Stimulated activated CD4-positive, alpha-beta T cell treated with anti-CD3 and anti-CD28 coated beads, Interleukin-15, amount 100 ng/mL, for 48 hours (primary cell): ENCODE measurements at places on chromosomes 7 and 10.

GRCh38 chr7:106049139-106049752 lies 62.9 kb downstream of the SYPL1 start:
- no peak for DNase-seq

GRCh38 chr7:31338706-31339105 lies 1.8 kb downstream of the NEUROD6 start:
- no peak for DNase-seq

DNA sequence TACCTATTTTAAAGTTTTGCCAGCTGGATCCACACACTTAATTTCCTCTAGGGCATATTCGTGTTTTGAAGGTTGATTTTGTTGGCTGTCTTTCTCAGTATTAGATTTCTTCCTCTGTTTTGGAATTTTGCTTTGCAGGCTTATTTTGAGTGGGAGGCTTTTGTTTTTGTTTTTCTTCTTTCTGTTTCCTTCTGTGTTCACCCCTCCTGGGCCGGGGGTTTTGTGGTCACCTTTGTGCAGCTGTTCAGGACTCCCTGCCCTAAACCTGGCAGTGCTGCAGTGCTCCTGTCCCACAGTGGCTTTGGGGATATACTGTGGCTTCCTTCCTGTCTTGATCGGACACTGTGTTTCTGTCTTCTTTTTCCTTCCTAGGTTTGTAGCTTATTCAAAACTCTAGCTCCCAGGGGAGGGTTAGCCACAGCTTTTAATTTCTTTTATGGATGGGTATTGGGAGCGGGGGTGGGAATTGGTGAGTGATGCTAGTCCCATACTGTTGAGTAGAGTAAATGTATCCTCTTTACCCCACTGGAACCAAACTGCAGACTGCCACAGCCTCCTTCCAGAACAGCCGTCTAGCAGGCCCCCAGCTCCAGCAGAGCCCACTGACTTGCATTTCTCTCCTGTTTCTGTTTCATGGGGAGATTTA lies 228.7 kb upstream of the FZD8 start:
- no peak for DNase-seq

DNA sequence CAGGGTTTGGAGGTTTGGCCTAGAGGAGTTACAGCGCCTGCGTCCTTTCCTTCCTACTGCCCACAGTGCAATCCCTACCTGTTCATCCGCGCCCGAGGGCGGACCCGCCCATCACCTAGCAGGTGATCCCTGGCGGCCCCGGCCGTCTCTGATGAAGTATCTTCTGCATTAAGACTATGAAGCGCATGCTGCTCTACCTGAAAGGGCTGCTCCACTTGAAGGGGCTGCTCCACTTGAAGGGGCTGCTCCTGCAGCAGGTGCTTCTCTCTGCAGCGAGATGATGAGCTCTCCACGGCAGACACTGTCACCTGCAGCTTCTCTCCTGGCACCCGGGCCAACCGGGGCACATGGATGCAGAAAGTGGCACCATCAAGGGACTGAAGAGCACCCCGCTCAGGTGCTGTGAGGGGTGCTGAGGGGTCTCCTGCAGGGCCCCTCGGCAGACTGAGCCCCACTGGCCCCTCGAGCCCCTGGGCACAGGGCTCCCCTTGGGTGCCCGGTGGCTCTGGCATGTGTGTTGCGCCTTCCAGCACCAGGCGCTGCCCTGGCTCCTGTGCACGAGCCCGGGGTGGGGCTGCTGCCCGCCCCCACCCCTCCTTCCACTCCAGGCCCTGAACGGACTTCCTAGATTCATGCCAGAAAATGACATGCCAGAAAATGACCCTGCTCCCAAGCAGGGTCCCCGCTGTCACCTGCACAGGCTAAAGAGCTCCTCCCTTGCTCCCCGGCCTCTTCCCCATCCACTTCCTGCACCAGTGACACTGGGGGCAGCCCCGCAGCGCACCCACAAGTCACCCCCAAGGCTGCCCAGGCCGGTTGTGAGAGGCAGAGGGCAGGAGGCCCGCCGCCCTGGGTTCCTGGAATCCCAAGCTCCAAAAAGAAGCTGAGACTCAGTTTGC lies 29.4 kb downstream of the WDR86 start:
- DNase-seq, result no peak

- DNase-seq, result no peak
These were observed 184.5 kb upstream of the NFE2L3 start for GRCh38 chr7:25967278-25968204.

DNA sequence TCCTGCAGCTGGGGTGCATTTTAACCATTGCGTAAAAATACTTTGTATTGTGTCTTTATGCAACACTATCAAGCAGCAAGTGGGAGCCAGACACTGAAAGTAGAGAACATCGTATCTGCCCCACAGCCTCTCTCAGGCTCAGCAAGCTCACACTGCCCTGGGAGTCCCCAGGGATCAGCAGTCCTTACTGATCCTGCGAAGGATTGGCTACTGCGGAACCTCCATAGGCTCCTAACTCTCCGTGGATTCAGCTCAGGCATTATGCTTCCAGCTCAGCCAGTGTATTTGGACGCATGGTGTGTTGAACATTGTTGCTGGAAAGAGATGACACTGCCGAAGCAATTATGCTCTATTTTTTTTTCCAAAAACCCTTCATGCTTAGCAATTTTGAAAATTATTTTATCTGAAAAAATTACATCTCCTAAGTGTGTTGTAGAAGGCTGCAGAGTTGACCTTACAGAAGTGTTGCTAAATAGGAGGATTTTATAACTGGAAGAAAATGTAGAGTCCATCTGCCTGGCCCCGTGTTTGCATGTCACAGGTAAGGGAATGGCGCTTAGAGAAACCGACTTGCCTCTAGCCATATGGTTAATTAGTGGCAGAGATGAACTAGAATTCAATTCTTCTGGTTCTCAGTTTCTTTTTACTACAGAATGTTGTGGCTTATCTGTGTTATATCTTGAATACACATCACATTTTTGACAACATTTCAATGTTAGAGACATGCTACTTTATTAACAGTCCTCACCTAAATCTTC lies 276.4 kb upstream of the COBL start:
- DNase-seq, result no peak

DNA sequence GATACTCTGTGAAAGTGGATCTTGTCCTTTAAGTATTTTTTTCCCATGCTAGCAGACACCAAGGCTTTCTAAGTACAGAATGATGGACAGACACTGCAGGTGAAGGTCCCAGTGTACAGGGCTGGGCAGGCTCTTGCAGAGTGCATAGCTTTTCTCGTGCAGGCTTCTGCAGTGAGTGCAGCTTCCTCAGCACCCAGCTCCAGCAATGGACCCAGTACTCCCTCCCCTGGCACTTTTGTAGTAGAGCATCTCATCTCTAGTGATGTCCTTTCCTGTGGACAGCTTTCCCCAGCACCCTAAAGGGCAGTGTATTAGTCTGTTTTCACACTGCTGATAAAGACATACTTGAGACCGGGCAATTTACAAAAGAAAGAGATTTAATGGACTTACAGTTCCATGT lies 104.3 kb downstream of the CUL2 start:
- no peak for DNase-seq

DNA sequence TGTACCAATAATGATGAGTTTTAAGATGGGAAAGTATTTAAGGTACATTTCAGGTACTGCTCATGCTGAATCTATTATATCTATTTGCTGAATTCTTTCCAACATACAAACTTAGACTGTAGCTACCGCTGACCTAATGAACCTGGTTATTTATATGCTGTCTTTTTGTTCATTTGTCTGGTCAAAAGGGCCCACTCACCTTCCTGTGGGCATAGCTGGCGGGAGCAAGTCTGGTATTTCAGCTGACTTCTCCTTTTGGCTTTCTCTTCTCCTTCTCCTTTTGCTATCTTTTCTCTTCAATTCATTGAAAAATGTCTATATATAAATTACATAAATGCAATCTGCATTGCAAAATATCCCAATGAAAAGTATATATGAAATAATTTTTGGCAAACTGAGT lies 9.5 kb downstream of the PLXDC2 start:
- DNase-seq, result no peak

DNA sequence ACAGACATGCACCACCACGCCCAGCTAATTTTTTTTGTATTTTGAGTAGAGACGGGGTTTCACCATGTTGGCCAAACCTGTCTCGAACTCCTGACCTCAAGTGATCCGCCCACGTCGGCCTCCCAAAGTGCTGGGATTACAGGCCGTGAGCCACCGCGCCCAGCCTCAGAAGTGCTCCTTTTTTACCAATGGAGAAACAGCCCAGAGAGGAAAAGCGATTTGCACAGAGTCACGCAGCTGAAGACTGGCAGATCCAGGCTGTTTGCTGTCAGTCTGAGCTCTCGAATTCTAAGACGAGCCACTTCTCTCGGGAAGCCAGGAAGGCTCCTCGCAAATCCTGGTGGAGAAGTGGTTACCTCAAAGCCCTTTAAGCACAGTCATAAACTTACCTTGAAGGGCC lies 57.4 kb upstream of the SDK1 start:
- DNase-seq, result no peak

GRCh38 chr10:59678884-59679301 lies 30.8 kb downstream of the SLC16A9 start:
- DNase-seq, result no peak

DNA sequence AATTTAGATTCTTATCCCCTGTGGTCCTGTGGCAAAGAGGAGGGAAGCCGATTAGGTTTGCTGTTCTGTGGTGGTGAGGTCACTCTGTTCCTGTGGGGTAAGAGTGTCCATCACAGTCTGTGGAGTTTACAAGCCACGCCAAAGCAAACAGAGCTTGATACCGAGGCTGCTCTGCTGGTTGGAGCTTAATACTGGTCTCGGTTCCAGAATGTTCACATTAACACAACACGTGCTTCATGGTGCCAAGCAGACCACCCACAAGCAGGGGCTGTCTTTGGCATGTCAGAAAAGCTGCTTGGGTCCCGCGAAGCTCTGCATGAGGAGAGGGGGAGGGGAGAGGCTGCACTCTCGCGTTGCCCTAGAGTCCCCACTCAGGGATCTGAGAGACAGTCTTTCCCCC lies 47.5 kb downstream of the DNAJB6 start:
- DNase-seq, result no peak

- no peak for DNase-seq
These were observed 99.1 kb downstream of the ZNF365 start for GRCh38 chr10:62473241-62473640.

- DNase-seq, result no peak
These were observed 170.5 kb downstream of the TNS3 start for GRCh38 chr7:47411281-47411869.

- DNase-seq, result no peak
These were observed 170.2 kb downstream of the SKAP2 start for GRCh38 chr7:26694141-26694540.

DNA sequence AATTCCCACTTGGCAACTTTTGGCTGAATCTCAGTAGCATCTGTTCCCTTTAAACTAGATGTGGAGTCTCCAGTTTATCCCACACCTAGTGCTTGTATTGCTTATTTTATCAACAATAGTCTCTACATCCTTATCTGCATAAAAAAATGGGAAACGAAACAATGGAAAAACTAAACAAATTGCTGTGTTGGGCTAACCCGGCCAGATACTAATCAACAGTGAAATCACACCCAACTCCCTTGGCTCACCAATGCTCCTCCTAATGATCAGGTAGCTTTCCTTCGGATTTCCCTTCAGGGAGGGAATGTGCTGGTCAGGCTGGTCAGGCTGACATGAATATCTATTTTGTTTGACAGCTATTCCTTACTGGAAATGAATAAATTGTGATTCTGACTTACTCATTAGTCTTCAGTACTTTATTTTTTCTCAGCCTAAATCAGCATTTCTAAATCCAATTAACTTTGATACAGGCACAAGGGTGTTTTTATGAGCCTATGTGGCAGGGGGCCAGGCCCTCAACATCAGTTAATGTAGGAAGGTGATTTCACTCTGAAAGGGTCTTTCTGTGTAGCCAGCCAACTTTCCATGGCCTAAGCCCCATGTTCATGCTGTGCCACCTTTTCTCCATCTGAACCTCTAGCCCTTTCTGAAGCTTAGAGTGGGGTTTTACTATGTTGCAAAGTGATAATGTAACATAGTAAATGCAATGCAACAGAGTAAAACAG lies 170.5 kb upstream of the NPSR1 start:
- DNase-seq, result no peak

- no peak for DNase-seq
These were observed 46.6 kb upstream of the KLF6 start for GRCh38 chr10:3831608-3832007.

GRCh38 chr10:105974803-105975456 lies 1189.6 kb downstream of the SORCS1 start:
- DNase-seq, result no peak

- DNase-seq, result no peak
These were observed 84.8 kb upstream of the LRGUK start for GRCh38 chr7:134042307-134042706.

- no peak for DNase-seq
These were observed 10.3 kb downstream of the ITPRIP start for GRCh38 chr10:104327745-104328645.

DNA sequence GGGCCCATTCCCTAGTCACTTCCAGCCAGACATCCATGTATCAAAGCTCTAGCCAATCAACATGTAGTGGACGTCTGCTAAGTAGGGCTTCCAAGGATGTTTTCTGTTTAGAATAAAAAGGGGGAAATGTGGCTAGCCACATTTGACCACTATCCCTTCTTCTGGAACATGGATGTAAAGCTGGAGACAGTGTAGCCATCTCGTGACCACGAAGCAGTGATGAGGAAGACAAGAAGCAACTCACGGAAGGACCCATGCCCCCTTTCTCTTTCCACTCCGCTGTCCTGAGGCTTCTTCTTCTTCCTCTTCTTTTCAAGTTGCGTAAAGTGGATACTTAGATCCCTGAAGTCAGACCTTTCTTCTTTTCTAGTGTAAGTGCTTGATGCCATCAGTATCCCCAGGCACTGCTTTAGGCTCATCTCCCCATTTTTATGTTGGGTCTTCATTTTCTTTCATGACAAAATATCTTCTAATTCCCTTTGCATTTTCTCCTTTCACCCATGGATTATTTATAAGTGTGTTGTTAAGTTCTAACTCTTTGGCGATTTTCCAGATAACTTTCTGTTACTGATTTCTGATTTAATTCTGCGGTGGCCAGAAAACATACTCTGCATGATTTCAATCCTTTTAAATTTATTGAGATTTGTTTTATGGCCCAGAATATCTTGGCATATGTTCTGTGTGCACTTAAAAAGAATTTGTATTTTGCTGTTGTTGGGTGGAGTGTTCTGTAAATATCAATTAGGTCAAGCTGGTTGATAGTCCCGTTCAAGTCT lies 594.5 kb downstream of the SDK1 start:
- no peak for DNase-seq

GRCh38 chr10:89241486-89242344 lies 9.9 kb downstream of the LIPA start:
- DNase-seq, result no peak

GRCh38 chr7:44678471-44679179 lies 70.0 kb upstream of the ZMIZ2 start:
- no peak for DNase-seq

DNA sequence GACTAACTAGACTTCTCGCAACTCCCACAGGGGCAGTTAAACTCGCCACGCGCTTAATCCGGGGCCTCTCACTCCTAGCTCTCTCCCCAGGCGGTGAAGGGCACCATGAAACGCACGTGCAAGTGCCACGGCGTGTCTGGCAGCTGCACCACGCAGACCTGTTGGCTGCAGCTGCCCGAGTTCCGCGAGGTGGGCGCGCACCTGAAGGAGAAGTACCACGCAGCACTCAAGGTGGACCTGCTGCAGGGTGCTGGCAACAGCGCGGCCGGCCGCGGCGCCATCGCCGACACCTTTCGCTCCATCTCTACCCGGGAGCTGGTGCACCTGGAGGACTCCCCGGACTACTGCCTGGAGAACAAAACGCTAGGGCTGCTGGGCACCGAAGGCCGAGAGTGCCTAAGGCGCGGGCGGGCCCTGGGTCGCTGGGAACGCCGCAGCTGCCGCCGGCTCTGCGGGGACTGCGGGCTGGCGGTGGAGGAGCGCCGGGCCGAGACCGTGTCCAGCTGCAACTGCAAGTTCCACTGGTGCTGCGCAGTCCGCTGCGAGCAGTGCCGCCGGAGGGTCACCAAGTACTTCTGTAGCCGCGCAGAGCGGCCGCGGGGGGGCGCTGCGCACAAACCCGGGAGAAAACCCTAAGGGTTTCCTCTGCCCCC lies 19.5 kb downstream of the WNT8B start:
- DNase-seq, result peak; percentile 52
